ENCODE measurements at places on chromosomes 3 and 15. TPM values are rescaled to one million over a fixed set of nuclear protein-coding genes. Genes with fewer than 3 reads are reported as not detected.

DNA sequence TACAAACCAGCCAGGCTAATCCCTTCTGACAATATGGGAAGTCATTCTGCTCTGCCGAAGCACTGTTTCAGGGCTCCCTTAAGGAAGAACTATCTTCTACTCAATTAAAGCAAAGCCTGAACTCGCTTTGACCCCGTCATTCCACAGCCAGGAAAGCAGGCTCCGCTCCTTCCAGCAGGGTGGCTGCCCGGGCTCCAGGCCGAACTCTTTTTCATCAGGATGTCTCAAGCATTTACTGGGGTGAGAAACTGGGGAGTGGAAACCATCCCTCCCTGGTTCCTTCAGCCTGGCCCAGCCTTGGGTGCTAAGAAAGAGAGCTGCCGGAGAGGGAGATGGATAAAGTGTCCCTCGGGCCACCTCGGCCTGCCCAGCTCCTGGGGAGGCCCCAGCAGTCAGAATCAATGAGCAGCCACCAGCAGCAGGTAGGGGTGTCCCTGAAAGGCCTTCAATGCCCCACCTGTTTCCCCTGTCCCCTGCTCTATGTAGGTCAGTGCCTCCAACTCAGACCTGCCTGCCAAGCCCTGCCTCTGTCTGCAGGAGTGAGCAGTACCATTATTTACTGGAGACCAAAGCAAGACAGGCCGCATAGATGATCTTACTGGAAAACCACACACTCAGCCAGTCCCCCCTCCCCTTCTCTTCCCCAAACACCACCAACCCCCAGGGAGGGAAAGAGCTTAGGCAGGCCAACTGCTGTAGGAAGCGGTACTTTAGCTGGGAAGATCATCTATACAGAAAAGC lies 225.6 kb upstream of the TLE3 start:
- H3K27ac ChIP-seq = peak overlapping the region; percentile 79
- H3K27me3 ChIP-seq = no peaks in the 10 kb centered on the region
- no peaks in the 10 kb centered on the region for H3K36me3 ChIP-seq
- no peak overlapping the region for H3K4me3 ChIP-seq
- peaks cover 69% of the 10 kb centered on the region for H3K4me1 ChIP-seq

The NMB gene
- polyA plus RNA-seq = 1.5 TPM

GRCh38 chr3:133722935-133723334 lies 23.3 kb upstream of the TF start:
- H3K4me3 ChIP-seq = no peak overlapping the region
- H3K4me1 ChIP-seq = no peaks in the 10 kb centered on the region
- no peak overlapping the region for H3K27ac ChIP-seq
- no peaks in the 10 kb centered on the region for H3K27me3 ChIP-seq
- no peaks in the 10 kb centered on the region for H3K36me3 ChIP-seq

The CAPN3 gene
- 189 TPM for polyA plus RNA-seq

The ZNF662 gene
- 19.8 TPM for polyA plus RNA-seq

- H3K27me3 ChIP-seq = peaks cover 2% of the 10 kb centered on the region
- no peak for DNase-seq
These were observed 72.8 kb downstream of the CD200R1L start for GRCh38 chr3:112773864-112774263.

The SPESP1 gene
- 5.2 TPM for polyA plus RNA-seq

The PYGO1 gene
- 9.1 TPM for polyA plus RNA-seq

The RTP1 gene
- not detected for polyA plus RNA-seq

GRCh38 chr3:101104321-101104720 lies 111.1 kb upstream of the ABI3BP start:
- no peaks in the 10 kb centered on the region for H3K27me3 ChIP-seq
- no peak for DNase-seq
- no peak overlapping the region for H3K27ac ChIP-seq

DNA sequence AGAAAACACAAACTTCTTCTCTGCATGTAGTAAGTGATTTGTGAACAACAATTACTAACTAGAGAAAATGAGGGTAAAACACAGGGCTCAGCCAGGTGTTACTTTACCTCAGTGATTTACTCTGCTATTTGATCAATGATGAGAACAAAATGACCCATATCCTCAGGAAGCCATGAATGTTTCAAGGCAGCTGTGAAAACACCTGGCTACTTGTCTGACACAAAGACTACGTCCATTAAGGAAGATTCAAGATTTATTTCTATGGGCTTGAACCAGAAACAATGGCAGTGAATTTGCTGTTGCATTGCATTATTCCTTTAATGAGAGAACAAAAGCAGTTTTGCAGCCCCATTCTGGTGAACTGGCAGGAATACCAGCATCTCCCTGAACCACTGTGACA lies 374.6 kb upstream of the ARL6 start:
- H3K27me3 ChIP-seq = no peaks in the 10 kb centered on the region
- no peaks in the 10 kb centered on the region for H3K4me1 ChIP-seq
- H3K4me3 ChIP-seq = no peak overlapping the region
- H3K36me3 ChIP-seq = no peaks in the 10 kb centered on the region
- DNase-seq = no peak

DNA sequence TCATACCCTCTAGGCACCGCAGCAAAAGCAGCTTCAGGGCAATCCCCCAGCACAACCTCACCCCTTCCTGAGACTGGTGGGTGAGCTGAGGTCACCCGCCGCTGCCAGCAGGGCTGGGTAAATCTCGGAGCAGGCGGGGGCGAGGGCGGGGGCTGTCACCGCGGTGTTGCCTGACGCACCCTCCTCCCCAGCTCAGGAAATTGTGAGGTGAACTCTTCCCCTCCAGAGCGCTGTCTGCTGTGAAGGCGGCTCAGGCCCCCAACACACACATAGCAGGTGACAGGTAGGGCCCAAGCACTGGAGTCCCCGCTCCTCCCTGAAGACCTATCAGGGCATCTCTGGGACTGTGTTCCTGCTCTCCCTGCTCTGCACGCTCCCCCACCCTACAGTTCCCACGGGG lies 30.2 kb upstream of the FURIN start:
- no peak overlapping the region for H3K4me3 ChIP-seq
- no peaks in the 10 kb centered on the region for H3K36me3 ChIP-seq
- no peak for DNase-seq
- H3K27ac ChIP-seq = no peak overlapping the region
- H3K4me1 ChIP-seq = no peaks in the 10 kb centered on the region

GRCh38 chr3:194249323-194250097 lies 101.6 kb downstream of the CPN2 start:
- H3K27me3 ChIP-seq = peaks cover 27% of the 10 kb centered on the region
- peaks cover 40% of the 10 kb centered on the region for H3K4me1 ChIP-seq
- peak; percentile 87 for DNase-seq
- no peak overlapping the region for H3K4me3 ChIP-seq

GRCh38 chr3:44659434-44659833 lies 10.9 kb downstream of the ZNF35 start:
- no peak overlapping the region for H3K27ac ChIP-seq
- no peaks in the 10 kb centered on the region for H3K4me1 ChIP-seq
- H3K36me3 ChIP-seq = peaks cover 44% of the 10 kb centered on the region
- DNase-seq = no peak
- no peaks in the 10 kb centered on the region for H3K27me3 ChIP-seq

DNA sequence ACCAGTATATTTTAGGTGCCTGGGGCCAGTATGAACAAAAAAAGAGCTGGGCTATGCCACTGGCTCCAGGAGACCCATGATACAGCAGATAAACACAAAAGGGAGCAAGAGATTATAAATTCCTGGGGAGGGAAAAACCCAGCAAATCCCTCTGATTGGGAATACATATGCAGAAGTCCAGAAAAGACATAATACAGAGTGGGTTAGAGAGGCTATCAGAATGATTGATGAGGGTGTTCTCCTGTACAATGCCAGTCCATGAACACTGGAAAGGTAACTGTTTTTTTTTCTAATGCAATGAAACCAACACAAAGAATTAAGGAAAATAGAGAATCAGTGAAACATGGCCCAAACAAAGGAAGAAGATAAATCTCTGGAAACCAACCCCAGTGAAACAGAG lies 5.4 kb upstream of the VPS39 start:
- H3K4me3 ChIP-seq = no peak overlapping the region
- H3K27ac ChIP-seq = no peak overlapping the region
- DNase-seq = no peak
- H3K27me3 ChIP-seq = no peaks in the 10 kb centered on the region

DNA sequence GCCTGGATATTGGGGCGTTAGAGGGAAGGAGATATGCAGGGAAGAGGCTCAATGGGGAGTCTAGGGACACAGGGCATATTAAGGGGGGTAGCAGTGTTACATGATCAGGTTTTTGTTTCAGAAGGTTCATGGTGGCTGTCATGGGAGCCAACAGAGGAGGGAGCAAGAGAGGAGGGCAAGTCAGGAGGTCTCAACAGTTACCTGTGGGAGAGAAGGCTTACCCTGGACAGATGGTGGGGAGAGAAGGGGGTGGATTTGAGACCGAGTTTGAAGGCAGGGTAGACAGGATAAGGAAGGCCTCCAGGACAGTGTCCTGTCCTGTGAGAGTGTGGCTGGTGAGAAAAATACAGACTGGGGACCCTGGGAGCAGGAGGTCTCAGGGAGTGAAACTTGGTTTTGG lies 3.8 kb upstream of the WNT7A start:
- no peak overlapping the region for H3K27ac ChIP-seq
- H3K4me1 ChIP-seq = peaks cover 8% of the 10 kb centered on the region
- DNase-seq = no peak
- no peaks in the 10 kb centered on the region for H3K36me3 ChIP-seq
- no peak overlapping the region for H3K4me3 ChIP-seq

The TP63 gene
- polyA plus RNA-seq = 11.3 TPM

- H3K27me3 ChIP-seq = no peaks in the 10 kb centered on the region
- no peaks in the 10 kb centered on the region for H3K36me3 ChIP-seq
- DNase-seq = no peak
- H3K4me3 ChIP-seq = no peak overlapping the region
- peak overlapping the region; percentile 88 for H3K27ac ChIP-seq
These were observed 7.3 kb upstream of the MINDY4B start for GRCh38 chr3:150912501-150912900.

GRCh38 chr3:14322001-14322400 lies 80.4 kb upstream of the SLC6A6 start:
- H3K4me1 ChIP-seq = peaks cover 43% of the 10 kb centered on the region
- no peak for DNase-seq
- H3K27ac ChIP-seq = no peak overlapping the region
- H3K36me3 ChIP-seq = no peaks in the 10 kb centered on the region
- H3K27me3 ChIP-seq = peaks cover 27% of the 10 kb centered on the region

GRCh38 chr15:60975218-60975617 lies 253.9 kb downstream of the RORA start:
- peak; percentile 29 for DNase-seq
- no peaks in the 10 kb centered on the region for H3K36me3 ChIP-seq
- H3K4me1 ChIP-seq = peaks cover 3% of the 10 kb centered on the region
- no peaks in the 10 kb centered on the region for H3K27me3 ChIP-seq
- H3K4me3 ChIP-seq = no peak overlapping the region

The C2CD4B gene
- polyA plus RNA-seq = 1.8 TPM

The AAGAB gene
- polyA plus RNA-seq = 21.5 TPM

- no peak for DNase-seq
- peaks cover 4% of the 10 kb centered on the region for H3K27me3 ChIP-seq
- H3K4me1 ChIP-seq = no peaks in the 10 kb centered on the region
- H3K4me3 ChIP-seq = no peak overlapping the region
These were observed 2.0 kb downstream of the PPP1R14D start for GRCh38 chr15:40826423-40827075.

GRCh38 chr3:157805538-157805937 lies 300.7 kb downstream of the SHOX2 start:
- no peak overlapping the region for H3K4me3 ChIP-seq
- H3K36me3 ChIP-seq = no peaks in the 10 kb centered on the region
- H3K27me3 ChIP-seq = no peaks in the 10 kb centered on the region
- no peak for DNase-seq
- no peaks in the 10 kb centered on the region for H3K4me1 ChIP-seq

- H3K4me1 ChIP-seq = no peaks in the 10 kb centered on the region
- DNase-seq = no peak
- no peaks in the 10 kb centered on the region for H3K27me3 ChIP-seq
- no peaks in the 10 kb centered on the region for H3K36me3 ChIP-seq
- no peak overlapping the region for H3K27ac ChIP-seq
These were observed 376.6 kb downstream of the MAGI1 start for GRCh38 chr3:65662095-65662494.

The SH2D7 gene
- polyA plus RNA-seq = 0.32 TPM

DNA sequence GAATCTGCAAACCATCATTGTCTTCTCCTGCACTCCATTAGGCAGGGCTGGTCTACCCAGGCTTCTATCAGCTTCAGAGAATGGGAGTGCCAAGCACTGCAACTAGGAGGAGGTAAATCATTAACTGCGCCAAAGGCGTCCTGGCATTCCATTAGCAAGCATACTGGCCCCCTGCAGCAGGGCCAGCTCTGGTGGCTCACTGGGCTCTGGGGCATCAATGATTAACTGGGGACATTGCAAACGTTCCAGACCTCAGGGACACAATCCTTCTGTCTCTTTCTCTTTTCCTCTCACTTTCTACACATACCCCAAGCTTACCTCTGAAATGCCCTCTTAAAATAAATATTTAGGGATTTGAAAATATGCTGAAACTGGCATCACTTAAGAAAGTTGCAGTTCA lies 129.0 kb downstream of the MYLK start:
- H3K4me3 ChIP-seq = no peak overlapping the region
- no peaks in the 10 kb centered on the region for H3K36me3 ChIP-seq
- no peak for DNase-seq
- H3K27me3 ChIP-seq = no peaks in the 10 kb centered on the region

The GP9 gene
- polyA plus RNA-seq = 0.40 TPM

DNA sequence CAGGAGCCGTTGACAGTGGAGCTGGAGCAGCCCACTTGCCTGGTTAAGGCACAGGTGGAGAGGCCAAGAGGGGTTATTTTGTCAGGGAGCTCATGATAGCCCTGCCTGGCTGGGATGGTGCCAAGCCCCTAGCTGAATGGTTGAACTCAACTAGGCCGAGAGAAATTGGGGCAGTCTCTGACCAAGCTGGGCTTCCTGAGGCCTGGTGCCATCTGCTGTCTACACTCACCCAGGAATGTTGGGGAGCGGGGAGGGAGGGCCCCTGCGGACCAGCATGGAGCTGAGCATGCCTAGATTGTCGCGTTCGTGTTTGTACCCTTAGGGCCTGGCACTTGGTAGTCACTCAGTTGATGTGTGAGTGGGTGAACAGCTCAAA lies 1.2 kb downstream of the BRPF1 start:
- H3K4me1 ChIP-seq = peaks cover 19% of the 10 kb centered on the region
- peaks cover 34% of the 10 kb centered on the region for H3K36me3 ChIP-seq
- DNase-seq = no peak
- no peak overlapping the region for H3K27ac ChIP-seq

- no peaks in the 10 kb centered on the region for H3K36me3 ChIP-seq
- H3K27ac ChIP-seq = no peak overlapping the region
- H3K4me3 ChIP-seq = no peak overlapping the region
- H3K27me3 ChIP-seq = no peaks in the 10 kb centered on the region
These were observed 134.1 kb downstream of the ISL2 start for GRCh38 chr15:76470691-76471090.

DNA sequence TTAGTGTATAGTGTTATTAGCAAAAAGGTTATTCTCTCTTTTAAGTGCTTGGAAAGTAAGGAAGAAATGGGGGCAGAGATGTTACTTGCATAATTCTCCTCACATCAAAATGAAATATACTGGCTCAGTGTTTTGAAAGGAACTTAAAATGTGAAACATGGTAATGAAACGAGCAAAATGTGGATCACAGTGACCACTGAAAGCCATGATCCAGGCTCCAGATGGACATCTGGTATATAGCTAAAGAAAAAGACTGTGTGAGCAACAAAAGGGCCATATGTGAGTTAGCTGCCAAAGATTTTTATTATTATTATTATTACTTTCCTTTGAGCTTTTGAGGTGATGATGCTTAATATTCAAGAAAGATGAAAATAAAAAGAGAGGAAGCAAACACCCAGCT lies 89.6 kb downstream of the GAP43 start:
- peak; percentile 53 for DNase-seq
- no peaks in the 10 kb centered on the region for H3K36me3 ChIP-seq
- H3K4me3 ChIP-seq = no peak overlapping the region
- H3K27me3 ChIP-seq = no peaks in the 10 kb centered on the region

GRCh38 chr15:52668133-52668532 lies 11.1 kb downstream of the ATOSA start:
- H3K27ac ChIP-seq = no peak overlapping the region
- no peak overlapping the region for H3K4me3 ChIP-seq
- DNase-seq = no peak
- H3K27me3 ChIP-seq = no peaks in the 10 kb centered on the region
- peaks cover 24% of the 10 kb centered on the region for H3K36me3 ChIP-seq
- no peaks in the 10 kb centered on the region for H3K4me1 ChIP-seq
